Osteocyte (in vitro differentiated cells): ENCODE measurements at places on chromosomes 6 and 20.

DNA sequence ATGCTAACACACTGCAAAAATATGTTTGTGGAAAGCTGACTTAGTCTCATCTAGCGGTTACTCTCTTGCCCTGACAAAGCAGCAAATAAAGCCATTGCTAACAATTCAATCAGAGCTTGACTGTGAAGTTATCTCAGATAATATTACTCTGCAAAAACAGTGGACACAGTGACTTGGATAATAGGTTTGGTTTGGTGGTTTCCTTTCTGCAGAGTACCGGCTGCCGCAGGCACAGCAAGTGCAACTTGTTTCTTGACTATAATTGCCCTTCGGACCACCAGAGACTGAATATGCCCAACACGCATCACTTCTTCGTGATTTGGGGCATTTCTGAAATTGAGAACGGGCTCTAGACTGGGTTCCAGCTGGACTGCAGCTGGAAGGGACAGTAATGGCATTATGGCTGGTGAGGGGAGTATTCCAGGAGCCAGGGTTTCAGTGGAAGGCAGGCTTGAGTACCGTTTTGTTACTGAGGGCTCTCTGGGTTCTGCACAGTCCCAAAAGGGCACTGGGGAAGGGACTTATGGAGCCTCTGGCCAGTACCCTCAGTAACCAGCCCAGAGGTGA lies 40.0 kb downstream of the DSTN start:
- DNase-seq = no peak
- no peaks in the 10 kb centered on the region for H3K27me3 ChIP-seq
- peak overlapping the region; percentile 71 for H3K27ac ChIP-seq
- peaks cover 61% of the 10 kb centered on the region for H3K4me1 ChIP-seq
- peaks cover 30% of the 10 kb centered on the region for H3K36me3 ChIP-seq

DNA sequence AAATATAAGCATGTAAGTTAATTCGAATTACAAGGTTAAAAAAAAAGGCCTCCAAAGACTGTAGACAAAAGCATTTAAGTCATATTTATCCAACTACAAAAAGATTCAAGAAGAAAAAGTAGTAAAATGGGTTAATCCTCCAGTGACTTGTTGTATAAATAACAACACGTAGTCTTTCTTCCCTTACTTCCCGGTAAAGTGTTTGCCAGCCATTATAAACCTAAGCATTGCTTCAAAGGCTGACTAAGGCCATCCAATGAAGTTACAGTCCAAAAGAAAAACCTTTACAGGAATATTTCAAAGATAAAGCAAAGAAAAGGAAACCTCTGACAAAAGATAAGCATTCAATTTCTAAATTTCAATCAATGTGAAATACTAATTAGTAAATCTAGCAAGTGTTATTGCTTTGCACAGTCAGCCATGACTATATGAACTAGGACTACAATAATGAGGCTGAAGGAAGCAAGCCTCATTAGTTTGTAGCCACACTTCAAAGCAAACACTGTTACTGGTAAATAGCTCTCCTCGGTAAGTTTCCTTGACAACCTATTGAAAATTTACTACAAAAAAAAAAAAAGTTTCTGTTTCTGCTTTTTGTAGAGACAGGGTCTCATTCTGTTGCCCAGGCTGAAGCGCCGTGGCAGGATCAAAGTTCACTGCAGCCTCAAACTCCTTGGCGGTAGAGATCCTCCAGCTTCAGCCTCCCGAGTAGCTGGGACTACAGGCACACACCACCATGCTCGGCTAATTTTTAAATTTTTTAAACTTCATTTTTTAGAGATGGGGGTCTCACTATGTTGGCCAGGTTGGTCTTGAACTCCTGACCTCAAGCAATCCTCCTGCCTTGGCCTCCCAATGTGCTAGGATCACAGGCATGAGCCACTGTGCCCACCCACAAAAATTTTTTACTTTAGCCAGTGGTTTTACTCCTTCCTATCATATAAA lies 46.0 kb downstream of the NUDT3 start:
- peaks cover 29% of the 10 kb centered on the region for H3K4me1 ChIP-seq
- H3K27ac ChIP-seq = no peak overlapping the region
- no peaks in the 10 kb centered on the region for H3K27me3 ChIP-seq

DNA sequence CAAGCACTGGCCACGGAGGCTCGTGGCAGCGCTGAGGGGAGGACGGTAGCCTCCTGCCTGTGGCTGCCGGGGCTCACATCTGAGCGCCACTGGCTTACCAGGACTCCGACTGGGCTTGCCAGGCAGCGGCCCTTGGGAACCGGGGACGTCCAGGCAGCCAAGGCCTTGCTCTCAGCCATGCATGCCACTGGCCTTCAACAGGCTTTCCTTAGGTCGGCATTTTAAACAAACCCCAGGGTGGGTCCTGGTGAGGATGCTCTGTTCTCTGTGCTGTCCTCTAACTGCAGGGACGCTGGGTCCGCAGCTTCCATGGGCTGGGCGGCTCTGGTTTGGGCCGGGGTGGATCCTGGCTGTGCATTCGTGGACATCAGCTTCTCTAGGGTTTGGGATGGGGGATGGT lies 59.1 kb upstream of the BHLHE23 start:
- no peaks in the 10 kb centered on the region for H3K4me1 ChIP-seq
- H3K36me3 ChIP-seq = no peaks in the 10 kb centered on the region
- no peak overlapping the region for H3K27ac ChIP-seq
- H3K4me3 ChIP-seq = no peak overlapping the region
- H3K27me3 ChIP-seq = peaks cover 4% of the 10 kb centered on the region

DNA sequence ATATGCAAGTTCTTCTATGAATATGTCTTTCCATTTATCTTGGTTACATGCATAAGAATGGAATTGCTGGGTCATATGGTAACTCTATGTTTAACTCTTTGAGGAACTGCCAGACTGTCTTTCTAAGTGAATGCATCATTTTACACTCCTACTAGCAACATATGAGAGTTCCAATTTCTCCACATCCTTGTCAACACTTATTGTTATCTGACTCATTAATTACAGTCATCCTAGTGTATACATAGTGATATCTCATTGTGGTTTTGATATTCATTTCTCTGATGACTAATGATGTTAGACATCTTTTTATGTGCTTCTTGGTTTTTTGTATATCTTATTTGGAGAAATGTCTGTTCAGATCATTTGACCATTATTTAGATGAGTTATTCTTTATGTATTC lies 96.7 kb upstream of the LAMP5 start:
- no peaks in the 10 kb centered on the region for H3K27me3 ChIP-seq
- H3K4me3 ChIP-seq = no peak overlapping the region
- peaks cover 8% of the 10 kb centered on the region for H3K4me1 ChIP-seq
- no peak overlapping the region for H3K27ac ChIP-seq

GRCh38 chr6:10400330-10400729 lies 14.5 kb downstream of the TFAP2A start:
- peaks cover 39% of the 10 kb centered on the region for H3K36me3 ChIP-seq
- H3K4me3 ChIP-seq = peak overlapping the region; percentile 34
- no peak for DNase-seq
- peaks cover 86% of the 10 kb centered on the region for H3K4me1 ChIP-seq

- H3K27ac ChIP-seq = no peak overlapping the region
- DNase-seq = no peak
- H3K4me3 ChIP-seq = no peak overlapping the region
These were observed 506.6 kb upstream of the MAN1A1 start for GRCh38 chr6:119856136-119856535.

DNA sequence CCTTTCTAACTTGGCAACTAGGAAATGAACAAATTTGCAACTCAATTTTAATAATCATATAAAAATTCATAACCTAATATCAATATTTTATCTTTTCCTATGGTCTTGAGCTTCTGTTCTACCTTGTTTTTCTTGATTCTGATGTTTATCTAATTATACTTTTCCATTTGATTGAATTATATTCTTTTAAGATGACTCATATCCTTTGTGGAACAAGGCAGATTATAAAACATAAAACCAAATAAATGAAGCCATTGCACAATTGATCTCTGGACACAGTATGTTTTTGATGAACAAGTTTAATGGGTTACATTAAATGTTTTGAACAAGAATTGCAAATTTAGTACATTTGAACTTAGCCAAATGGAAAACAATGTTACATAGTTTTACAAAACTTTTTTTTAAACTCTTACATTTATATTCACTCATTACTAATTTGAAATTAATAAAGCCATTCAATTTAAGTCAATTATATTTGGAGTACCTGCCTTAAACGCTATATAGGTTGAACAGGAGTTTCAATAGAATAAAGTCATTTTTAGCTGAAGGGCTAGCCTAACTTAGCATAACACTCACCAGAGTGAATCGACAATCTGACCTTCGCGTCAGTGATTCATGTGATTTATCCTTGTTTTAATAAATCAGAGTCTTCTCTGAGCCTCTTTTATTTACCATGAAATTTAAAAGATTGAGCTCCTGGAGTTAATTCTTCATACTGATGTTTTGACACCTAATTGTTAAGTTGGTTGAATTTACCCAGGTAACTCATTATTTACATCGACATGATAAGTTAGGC lies 3.8 kb downstream of the NCOA7 start:
- peaks cover 57% of the 10 kb centered on the region for H3K4me1 ChIP-seq
- peaks cover 7% of the 10 kb centered on the region for H3K36me3 ChIP-seq
- no peak for DNase-seq
- H3K4me3 ChIP-seq = peak overlapping the region; percentile 5

- H3K36me3 ChIP-seq = no peaks in the 10 kb centered on the region
- H3K4me1 ChIP-seq = peaks cover 34% of the 10 kb centered on the region
- no peak overlapping the region for H3K27ac ChIP-seq
These were observed 992.5 kb upstream of the ADGRB3 start for GRCh38 chr6:67642582-67642981.

DNA sequence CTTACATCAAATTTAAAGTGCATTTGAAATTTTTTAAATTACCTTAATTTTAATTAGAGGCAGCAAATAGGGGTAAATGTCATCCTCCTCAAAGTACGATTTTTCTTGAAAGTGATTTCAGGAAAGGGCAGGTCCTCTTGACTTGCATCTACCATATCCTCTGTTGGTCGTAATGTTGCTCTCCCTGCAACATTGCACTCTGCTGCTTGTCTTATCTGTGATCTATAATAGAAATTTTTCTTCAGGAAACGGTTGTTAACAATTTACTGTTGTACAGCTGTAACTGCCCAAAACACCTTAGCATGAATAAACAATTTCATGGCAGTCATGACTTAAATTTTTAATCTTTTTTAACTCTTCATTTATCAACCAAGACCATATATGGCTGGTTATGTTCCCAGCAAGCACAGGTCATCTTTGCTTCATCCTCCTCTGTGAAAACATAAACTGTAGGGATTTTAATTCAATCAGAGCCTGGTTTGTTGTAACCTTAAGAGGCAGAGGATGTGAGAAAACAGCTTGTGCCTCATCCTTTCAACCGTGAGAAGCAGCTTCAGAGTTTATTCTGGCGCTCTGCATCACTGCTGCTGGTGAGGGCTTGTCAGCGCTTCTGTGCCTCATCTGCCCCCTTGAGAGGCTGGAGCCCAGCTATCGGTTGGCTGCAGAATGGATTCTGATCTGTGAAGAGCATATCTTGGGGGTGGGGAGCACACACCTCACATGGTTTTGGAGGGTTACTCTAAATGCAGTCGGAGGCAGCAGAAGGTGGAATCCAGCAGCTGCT lies 56.0 kb downstream of the CTNNBL1 start:
- H3K27ac ChIP-seq = no peak overlapping the region
- no peaks in the 10 kb centered on the region for H3K4me1 ChIP-seq
- no peak overlapping the region for H3K4me3 ChIP-seq
- no peak for DNase-seq
- H3K27me3 ChIP-seq = no peaks in the 10 kb centered on the region

GRCh38 chr6:18389479-18389878 lies 2.3 kb downstream of the RNF144B start:
- no peaks in the 10 kb centered on the region for H3K36me3 ChIP-seq
- H3K27ac ChIP-seq = peak overlapping the region; percentile 76
- no peak for DNase-seq
- H3K4me1 ChIP-seq = peaks cover 66% of the 10 kb centered on the region

GRCh38 chr6:133788556-133788955 lies 100.4 kb upstream of the TCF21 start:
- no peaks in the 10 kb centered on the region for H3K4me1 ChIP-seq
- H3K4me3 ChIP-seq = no peak overlapping the region
- no peaks in the 10 kb centered on the region for H3K36me3 ChIP-seq
- no peak for DNase-seq

DNA sequence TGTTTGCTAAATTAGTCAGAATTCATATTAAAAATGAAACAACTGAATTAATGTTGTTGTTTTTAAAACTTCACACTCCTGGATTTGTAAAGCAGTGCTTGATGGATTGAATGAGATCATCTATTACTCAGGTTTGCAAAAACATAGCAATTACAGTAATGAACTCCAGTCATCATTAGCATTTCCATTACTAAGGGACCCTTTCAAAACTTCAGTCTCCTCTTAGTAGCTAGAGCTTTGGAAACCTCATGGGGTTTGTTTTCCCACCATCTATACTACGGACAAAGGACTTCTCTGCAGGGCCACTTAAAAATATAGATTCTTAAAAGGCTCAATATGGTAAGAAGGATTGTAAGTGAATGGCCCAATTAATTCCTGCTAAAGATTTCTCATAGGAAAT lies 209.9 kb upstream of the PRND start:
- H3K4me1 ChIP-seq = peaks cover 29% of the 10 kb centered on the region
- no peak overlapping the region for H3K4me3 ChIP-seq
- no peaks in the 10 kb centered on the region for H3K36me3 ChIP-seq
- no peaks in the 10 kb centered on the region for H3K27me3 ChIP-seq
- H3K27ac ChIP-seq = no peak overlapping the region

GRCh38 chr20:61705386-61706258 lies 360.1 kb downstream of the TAF4 start:
- H3K27ac ChIP-seq = no peak overlapping the region
- no peaks in the 10 kb centered on the region for H3K27me3 ChIP-seq
- no peaks in the 10 kb centered on the region for H3K4me1 ChIP-seq
- no peak for DNase-seq
- H3K4me3 ChIP-seq = no peak overlapping the region

DNA sequence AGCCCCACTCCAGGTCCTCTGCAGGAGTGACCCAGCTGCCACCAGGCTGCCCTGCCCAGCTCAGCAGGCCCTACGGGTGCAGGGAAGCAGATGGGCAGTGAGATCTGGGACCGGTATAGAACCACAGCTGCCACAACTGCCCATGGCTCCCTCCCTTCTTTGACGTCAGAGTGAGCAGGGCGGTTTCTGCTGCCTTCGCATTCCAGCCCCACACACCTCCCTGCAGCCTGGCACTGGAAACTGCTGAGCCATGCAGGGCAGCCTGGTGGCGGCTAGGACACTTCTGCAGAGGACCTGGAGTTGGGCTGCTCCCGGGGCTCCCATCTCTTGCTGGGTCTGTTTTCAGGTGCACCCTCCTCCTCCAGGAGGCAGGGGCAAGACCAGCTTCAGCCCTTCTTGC lies 101.6 kb upstream of the CD93 start:
- peaks cover 16% of the 10 kb centered on the region for H3K27me3 ChIP-seq
- H3K4me3 ChIP-seq = no peak overlapping the region
- H3K36me3 ChIP-seq = no peaks in the 10 kb centered on the region
- H3K4me1 ChIP-seq = no peaks in the 10 kb centered on the region
- H3K27ac ChIP-seq = no peak overlapping the region
- DNase-seq = no peak

- no peaks in the 10 kb centered on the region for H3K36me3 ChIP-seq
- no peaks in the 10 kb centered on the region for H3K27me3 ChIP-seq
- no peak overlapping the region for H3K27ac ChIP-seq
- H3K4me3 ChIP-seq = no peak overlapping the region
These were observed 348.9 kb upstream of the MARCKS start for GRCh38 chr6:113508249-113508648.

GRCh38 chr20:40313730-40314129 lies 375.3 kb downstream of the MAFB start:
- no peak overlapping the region for H3K4me3 ChIP-seq
- no peaks in the 10 kb centered on the region for H3K36me3 ChIP-seq
- peaks cover 9% of the 10 kb centered on the region for H3K4me1 ChIP-seq
- H3K27ac ChIP-seq = no peak overlapping the region
- H3K27me3 ChIP-seq = peaks cover 18% of the 10 kb centered on the region
- no peak for DNase-seq

- H3K27ac ChIP-seq = no peak overlapping the region
- H3K4me3 ChIP-seq = no peak overlapping the region
- H3K27me3 ChIP-seq = no peaks in the 10 kb centered on the region
- no peaks in the 10 kb centered on the region for H3K36me3 ChIP-seq
These were observed 64.4 kb downstream of the TRERF1 start for GRCh38 chr6:42387336-42387735.
